Activated CD4-positive, alpha-beta T cell treated with anti-CD3 and anti-CD28 coated beads for 36 hours (primary cell): ENCODE measurements at places on chromosomes 1 and 21. TPM values are rescaled to one million over a fixed set of nuclear protein-coding genes. Genes with fewer than 3 reads are reported as not detected.

BSND gene
- total RNA-seq = not detected

SPRR1A gene
- total RNA-seq = not detected

SPATC1L gene
- 13.0 TPM for total RNA-seq

RNU1-2 gene
- 1,573 TPM for total RNA-seq

CCDC190 gene
- not detected for total RNA-seq

HAO2 gene
- not detected for total RNA-seq

KPNA6 gene
- total RNA-seq = 78.3 TPM

MIA3 gene
- total RNA-seq = 46.7 TPM

DNA sequence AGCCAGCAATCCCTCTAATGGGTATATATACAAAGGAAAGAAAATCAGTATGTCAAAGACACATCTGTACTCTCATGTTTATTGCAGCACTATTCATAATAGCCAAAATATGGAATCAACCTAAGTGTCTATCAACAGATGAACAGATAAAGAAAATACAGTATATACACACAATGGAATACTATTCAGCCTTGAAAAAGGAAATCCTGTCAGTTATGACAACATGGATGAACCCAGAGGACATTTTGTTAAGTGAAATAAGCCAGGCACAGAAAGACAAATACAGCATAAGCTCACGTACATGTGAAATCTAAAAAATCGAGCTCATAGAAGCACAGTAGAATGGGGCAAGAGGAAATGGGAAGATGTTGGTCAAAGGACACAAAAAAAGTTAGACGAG lies 69.1 kb downstream of the WARS2 start:
- no peak for DNase-seq

DNA sequence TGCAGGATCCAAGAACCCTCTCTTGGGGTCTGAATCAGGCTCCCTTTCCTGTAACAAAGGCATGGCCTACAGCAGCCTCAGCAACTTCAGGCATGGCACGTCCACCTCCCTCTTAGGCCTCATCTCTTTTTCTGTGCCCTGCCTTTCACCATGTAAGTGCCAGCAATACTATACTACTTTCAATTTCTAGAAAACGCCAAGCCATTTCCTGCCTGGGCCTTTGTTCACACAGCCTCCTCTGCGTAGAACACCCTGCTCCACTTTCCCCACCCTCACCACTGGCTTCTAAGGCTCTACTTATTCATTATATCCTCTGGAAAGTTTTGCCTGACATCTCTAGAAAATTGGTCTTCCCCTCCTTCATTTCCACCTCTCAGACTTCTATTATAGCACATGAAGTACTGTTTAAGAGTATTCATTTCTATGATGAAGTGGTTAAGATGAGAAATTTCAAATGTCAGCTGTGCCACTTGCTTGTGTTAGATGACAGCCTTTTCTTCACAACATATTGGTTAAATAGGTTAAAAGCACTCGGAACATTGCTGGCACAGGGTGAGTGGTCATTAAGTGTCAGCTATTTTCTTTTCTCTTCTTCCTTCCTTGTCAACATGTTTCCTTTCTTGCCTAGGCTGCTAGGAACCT lies 41.6 kb upstream of the VWA5B1 start:
- DNase-seq = peak; percentile 71

- no peak for DNase-seq
Measured at GRCh38 chr1:8790987-8791386, 26.5 kb downstream of the RERE start.

GRCh38 chr1:65165269-65165993 lies 17.4 kb downstream of the AK4 start:
- DNase-seq = no peak

DNA sequence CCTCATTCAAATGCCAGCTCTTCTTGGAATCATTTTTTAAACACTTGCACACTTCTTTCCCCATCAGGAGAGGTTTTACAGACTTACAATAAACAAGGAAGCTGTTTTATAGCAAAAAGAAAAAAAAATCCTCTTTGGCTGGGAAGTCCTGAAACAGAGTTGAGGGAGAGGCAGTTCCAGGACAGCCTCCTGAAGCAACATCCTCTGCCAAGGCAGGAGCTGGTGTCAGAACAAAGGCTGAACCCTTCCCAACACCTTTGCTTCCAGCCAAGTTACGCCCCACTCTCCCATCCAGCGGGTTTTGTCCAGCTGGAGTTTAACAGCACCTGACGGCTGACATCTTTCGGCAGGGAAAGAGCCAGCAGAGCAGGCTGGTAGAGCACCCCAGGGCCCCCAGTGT lies 287.8 kb downstream of the RRAGC start:
- DNase-seq = no peak

GRCh38 chr1:59706303-59706599 lies 108.5 kb upstream of the HOOK1 start:
- no peak for DNase-seq

DNA sequence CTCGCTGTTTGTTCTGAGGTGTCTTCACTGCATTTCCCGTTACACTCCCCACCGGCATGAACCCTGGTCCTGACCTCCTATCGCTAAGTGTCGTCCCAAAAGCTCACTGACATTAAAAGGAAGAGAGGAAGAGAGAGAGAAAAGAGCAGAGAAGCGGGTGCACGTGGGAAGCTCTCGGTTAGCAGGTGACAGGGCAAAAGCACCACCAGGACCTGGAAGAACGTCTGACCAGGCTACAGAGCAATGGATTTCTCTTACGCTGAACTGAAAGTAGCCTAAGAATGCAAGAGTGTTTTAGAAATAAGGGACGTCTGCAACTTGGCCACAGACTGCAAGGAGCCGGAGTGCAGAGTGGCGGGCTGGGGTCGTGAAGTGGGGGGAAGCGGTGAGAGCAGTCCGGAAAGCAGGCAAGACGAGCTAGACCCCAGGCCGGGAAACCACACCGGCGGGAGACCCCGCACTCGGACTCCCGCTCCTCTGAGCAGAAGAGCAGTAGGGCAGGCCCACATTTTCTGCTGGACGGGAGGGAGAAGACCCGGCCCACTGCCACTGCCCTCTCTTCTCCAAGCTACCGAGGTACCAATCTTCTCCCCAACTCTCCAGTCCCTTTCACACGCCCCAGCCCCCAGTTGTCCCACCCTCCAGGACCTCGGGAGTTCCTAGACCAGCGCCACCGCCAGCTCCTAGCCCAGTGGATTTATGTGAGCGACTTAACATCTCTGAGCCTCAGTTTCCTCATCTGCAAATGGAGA lies 8.3 kb upstream of the MPZL1 start:
- DNase-seq = peak; percentile 45

- DNase-seq = no peak
Measured at GRCh38 chr1:5599541-5599940, 392.7 kb downstream of the NPHP4 start.

DNA sequence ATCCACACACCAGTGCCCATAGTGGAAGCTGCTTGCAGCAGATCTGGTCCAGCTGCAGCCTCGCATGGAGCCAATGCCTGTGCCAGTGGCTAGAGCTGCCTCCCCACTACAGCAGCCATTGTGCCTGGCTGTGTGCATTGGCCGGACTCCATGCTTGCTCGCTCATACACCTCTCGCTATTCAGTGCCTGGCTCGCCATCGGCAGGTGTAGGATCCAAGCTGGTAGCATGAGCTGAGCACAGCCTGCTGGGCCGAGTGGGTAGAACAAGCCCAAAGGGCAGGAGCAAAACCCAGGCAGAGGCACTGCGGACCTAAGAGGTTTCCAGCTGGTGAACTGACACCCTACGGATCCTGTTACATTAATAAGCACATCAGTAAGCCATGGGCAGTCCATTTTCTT lies 1184.1 kb downstream of the AMY1C start:
- DNase-seq = no peak

- DNase-seq = no peak
Measured at GRCh38 chr1:232463225-232463624, 166.7 kb downstream of the SIPA1L2 start.

GRCh38 chr1:183304440-183305107 lies 113.6 kb downstream of the NMNAT2 start:
- DNase-seq = no peak

GRCh38 chr21:15966651-15967050 lies 236.9 kb downstream of the USP25 start:
- DNase-seq = no peak

DNA sequence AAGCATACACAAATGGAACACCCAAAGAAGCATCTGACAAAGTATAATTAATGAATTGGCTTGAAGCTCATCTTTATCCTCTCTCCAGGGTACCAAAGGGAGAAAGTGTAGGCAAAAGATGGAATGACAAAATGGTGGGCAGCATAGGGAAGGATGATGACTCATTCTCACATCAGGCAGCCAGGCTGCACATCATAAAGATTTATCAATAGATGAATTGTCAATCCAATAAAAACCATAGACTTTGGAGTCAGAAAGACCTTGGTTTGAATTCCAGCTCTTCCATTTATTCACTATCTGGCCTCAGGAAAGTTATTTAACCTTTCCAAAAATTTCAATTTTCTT lies 138.5 kb downstream of the TNR start:
- DNase-seq = no peak

GRCh38 chr1:93186667-93187066 lies 6.1 kb downstream of the CCDC18 start:
- DNase-seq = no peak

DNA sequence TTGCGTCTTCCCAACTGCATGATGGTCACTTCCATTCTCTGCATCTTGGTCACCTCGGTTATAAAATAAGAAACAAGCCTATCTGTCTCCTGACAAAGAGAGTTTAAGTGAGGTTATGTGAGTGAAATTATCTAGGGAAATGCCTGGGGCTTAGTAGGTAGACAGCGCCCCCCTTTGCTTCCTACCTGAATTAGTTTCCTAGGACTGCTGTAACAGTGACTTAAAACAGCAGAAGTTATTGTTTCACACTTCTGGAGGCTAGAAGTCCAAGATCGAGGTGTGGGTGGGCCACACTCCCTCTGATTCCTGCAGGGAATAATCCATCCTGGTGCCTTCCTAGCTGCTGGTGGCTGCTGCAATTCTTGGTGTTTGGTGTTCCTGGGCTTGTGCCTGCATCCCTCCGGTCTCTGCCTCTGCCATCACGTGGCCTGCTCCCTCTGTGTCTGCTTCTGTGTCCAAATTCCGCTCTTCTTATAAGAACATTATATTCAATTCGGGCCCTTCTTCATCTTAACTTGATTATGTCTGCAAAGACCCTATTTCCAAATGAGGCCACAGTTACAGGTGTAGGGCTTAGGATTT lies 92.6 kb downstream of the IGSF21 start:
- DNase-seq = no peak

- no peak for DNase-seq
Measured at GRCh38 chr1:184437291-184437690, 50.5 kb downstream of the C1orf21 start.
